ENCODE measurements at places on chromosomes 1 and 21. TPM values are rescaled to one million over a fixed set of nuclear protein-coding genes. Genes with fewer than 3 reads are reported as not detected.

Gene NUP210L
- total RNA-seq, result not detected

DNA sequence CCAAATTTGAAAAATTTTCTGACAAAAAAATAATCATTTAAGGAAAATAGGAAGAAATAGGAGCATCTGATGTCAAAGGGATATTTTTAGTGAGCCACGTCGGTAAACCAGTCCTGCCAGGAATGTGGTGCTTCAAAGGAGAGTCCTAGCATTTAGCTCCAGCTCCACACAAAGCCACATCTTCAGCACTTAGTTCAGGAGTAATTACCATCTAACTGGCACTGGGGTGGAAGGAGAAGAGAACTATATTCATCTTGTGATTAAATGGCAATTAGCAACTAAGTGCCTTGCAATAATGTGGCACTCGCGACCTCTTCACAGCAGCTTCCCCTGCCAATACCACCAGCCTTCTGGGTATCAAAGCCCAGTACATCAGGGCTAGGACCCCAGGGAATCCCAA, 409.1 kb downstream of the SETD4 start:
- no peak for DNase-seq

Gene KRTAP13-4
- not detected for total RNA-seq

DNA sequence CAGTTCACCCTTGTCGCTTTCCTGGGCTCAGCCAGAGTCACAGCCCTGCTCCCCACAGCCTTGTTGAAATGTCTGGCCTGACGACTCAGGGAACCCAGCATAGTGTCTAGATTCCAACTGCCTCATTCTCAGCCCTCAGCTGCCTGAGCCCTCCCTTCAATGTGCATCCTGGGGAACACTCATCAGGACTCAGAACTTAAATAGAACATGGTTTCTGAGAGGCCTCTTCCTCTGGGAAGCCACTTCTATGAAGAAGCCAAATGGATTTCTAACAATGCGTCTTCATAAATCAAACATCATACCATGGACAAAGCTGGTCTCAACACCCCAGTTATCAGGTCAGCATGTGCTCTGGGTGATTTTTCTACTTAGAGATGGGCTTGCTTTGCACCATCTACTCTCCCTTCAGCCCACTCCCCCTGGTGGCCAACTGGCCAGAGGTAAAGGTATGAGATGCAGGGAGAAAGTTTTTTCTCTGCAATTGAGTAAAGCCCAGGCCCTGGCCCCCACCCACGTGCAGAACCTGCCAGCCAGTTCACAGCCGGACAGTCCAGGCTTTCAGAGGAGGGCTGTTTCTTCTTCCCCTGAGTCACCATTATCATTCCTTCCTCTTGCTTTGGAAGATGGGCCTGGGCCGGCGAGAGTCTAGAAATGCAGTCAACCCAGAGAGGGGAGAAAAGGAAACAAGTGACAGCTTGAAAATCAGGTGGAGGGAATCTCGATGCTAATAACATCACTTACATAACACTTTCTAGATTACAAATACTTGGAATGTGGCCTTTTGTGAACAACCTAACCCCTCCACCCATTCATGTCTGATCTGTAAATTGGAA, 32.1 kb downstream of the CD244 start:
- peak; percentile 44 for DNase-seq

GRCh38 chr1:190494451-190494850, 16.8 kb upstream of the BRINP3 start:
- no peak for DNase-seq

Gene EPS8L3
- not detected for total RNA-seq

DNA sequence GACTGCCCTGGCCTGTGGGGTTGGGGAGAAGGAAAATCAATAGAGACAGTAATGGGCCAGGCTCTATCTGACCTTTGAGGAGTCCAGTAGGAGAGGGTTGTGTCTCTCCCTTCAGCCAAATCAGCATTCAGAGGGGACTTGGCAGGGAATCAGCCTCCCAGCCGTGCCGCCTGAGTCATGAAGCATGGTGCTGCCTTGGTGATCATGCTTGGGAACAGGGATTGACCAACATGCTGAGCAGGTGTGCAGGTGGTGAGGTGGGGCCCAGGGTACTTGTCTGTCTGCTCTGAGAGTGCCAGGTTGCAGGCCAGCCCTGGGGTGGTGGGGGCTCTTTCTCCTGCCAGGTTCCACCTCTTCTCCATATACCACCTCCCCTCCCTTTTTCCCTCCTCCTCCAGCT, 58.9 kb upstream of the TLR5 start:
- DNase-seq, result no peak

DNA sequence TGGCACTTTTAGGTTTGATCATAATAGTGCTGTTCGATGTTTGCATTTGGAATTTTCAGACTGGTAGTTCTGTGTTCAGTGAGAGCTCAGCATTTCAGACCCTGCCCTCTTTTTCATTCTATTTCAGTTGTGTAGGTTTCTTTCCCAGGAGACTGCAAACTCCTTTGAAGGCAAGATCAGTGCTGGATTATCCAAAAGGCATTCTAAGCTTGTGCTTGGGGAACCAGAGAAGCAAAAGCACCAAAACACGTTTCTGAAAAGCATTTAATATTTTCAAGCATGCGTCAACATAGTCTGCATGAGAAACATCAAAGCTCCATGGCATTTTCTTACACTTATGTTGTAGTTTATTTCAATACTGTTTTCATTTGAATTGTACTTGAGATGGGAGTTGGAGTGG, 292.1 kb downstream of the SDCCAG8 start:
- no peak for DNase-seq

GRCh38 chr1:2330035-2330434, 61.3 kb downstream of the MORN1 start:
- no peak for DNase-seq

GRCh38 chr1:61332796-61333195, 250.4 kb downstream of the NFIA start:
- DNase-seq, result no peak

DNA sequence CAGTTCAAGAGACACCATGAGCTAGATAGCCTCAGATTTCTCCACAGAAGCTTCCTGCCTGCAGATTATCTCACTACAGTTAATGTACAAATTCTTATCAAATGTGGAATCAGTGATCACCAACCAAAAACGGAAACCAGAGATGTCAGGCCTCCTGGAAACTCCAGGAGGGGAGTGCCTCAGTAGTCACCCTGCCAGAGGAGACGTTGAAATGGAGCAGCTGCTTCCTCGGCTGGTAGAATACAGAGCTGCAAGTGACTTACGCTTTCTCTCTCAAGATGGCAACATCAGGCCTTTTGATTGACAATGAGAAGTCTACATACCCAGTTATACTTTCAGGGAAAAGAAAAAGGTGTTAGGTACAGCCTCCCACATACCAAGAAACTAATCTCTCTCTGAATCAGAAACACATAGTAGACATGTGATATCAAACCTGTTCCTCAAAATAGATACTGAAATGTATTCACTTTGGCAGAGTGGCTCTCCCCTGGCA, 52.2 kb downstream of the ACP6 start:
- no peak for DNase-seq

DNA sequence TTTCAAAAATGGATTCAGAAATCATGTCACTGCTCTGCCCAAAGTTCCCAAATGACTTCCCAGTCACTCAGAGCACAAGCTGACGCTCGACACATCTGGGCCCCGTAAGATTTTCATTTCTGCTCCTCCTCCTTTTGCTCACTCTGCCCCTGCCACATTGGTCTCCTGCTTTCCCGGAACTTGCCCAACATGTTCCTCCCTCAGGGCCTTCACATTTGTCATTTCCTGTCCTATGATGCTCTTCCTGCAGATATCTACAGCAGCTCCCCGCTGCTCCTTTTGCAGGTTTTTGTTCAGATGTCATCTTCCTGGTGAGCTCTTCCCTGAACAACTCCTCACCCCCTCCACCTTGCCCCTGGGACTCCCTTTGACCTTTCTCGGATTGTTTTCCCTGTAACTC, 58.5 kb upstream of the IVNS1ABP start:
- peak; percentile 84 for DNase-seq

Gene FAAH
- total RNA-seq, result not detected

DNA sequence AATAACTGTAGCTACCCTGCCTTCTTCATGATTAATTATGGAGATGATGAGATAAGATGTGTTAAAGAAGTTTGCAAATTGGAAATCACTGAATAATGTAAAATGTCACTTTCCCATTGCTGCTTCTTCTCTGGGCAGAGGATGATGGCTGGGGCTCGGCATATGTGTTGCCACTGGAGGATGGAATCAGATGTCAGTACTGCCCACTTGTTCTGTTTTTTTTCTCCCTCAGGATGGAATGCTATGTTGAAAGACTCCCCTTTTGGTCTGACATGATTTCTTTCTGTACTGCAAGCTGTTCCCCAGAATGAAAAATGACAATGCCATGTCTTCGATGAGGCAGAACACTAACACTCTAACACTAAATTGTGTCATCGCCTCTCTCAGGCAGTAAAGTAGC, 373.9 kb upstream of the SPAG17 start:
- DNase-seq, result no peak

DNA sequence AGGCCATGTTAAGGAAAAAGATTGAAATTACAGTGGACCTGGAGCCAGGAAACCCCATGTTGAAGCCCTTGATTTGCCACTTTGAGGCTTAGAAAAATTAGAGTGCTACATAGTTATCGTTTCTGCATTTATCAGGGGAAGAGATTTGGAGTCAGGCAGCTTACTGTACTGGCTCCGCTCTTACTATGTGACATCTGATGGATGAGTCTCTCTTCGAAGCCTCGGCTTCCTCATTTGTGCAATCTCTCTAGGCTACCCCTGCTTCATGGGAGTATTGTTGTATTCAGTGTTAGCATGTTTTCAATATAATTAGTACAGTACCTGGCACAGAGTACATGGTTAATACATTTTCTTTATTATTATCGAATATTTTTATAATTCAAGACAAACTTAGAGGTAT, 480.4 kb upstream of the USP24 start:
- DNase-seq, result no peak

DNA sequence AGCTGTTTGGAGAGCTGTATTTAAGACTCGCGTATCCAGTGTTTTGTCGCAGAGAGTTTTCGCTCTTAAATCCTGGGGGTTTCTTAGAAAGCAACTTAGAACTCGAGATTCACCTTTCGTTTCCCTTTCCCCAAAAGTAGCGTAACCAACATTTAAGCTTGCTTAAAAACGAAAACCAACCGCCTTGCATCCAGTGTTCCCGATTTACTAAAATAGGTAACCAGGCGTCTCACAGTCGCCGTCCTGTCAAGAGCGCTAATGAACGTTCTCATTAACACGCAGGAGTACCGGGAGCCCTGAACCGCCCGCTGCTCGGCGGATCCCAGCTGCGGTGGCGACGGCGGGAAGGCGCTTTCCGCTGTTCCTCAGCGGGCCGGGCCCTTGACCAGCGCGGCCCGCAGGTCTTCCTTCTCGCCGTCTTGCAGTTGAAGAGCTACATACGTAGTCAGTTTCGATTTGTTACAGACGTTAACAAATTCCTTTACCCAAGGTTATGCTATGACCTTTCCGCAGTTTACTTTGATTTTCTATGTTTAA, 1.9 kb downstream of the OLIG1 start:
- DNase-seq, result no peak

- DNase-seq, result no peak
These were observed 112.2 kb downstream of the NEK7 start for GRCh38 chr1:198268784-198269645.

Gene ANKRD65
- total RNA-seq, result not detected

DNA sequence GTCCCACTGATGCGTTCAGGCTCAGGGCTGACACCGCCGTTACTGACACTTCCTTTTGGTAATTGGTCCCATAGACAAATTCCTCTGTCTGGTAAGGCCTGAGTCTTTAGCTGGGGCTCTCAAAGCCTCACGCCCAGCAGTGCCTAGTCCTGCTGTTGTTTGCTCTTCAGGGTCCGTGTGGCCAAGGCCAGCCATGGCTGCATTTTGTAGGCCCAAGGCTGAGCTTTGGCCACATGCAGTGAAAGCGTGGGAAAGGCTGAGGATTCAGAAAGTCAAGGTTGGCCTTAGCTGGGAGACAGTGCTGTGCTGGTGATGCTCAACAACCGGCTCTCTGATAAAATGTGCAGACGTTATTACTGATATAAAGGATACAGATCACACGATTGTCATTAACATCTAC, 63.5 kb upstream of the C1orf174 start:
- no peak for DNase-seq

DNA sequence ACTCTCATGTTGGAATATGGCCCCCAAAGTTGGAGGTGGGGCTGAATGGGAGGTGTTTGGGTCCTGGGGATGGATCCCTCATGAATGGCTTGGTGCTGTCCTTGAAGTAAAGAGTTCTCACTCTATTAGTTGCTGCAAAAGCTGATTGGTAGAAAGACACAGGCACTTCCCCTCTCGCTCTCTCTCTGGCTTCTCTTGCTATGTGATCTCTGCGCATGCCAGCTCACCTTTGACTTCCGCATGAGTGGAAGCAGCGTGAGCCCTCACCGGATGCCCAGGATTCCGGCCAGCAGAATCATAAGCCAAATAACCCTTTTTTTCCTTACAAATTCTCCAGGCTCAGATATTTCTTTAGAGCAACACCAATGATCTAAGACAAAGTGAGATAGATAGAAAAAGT, 20.9 kb upstream of the CCSAP start:
- DNase-seq, result no peak

- peak; percentile 15 for DNase-seq
These were observed 46.1 kb upstream of the RBM34 start for GRCh38 chr1:235207209-235207565.

GRCh38 chr1:19909971-19910370, 13.4 kb downstream of the PLA2G2E start:
- DNase-seq, result no peak

DNA sequence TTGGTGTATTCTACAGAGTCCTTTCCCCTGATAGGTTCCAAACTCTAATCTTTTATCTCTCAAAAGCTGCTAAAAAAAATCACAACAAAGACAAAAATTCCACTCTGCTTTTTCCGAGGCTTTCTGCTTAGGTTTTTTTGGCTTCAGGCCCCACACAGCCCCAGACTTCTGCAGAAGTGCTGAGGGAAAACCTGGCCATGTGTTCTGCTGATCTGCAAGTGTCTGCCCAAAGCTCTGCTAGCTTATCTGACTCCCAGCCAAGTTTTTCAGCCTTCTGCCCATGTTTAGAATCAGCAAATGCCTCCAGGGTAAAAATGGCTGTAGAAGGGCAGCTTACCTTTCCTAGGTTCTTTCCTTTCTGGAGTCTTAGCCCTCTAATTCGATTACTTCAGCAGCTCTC, 28.4 kb downstream of the DISP3 start:
- no peak for DNase-seq

Gene NMNAT2
- 4.4 TPM for total RNA-seq

DNA sequence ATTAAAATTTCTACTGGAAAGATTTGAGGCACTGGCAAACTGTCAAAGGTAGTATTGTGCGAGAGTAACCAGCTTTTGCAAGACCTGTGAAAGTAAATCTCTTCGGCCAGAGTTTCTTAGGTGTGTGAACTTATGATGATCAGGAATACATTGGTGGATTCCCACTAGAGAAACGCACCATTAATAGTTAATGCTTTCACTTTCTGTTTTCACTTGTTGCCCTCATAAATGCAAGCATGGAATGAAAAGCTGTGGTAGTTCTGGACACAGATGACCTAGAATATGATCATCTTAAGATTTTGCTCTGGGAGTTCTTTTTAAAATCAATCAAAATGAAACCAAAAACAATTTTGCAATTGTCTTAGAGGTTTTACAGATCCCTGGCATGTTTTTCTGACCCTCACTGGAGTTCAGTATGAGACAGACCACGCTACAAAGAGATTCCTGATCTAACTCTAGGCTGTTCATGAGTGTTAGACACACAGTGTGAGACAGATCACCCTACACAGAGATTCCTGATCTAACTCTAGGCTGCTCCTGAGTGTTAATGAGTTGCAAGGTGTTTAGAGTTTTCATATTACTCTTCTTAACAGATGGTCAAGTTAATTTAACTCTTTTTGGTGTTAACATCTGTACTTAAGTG, 98.8 kb downstream of the SDCCAG8 start:
- DNase-seq, result peak; percentile 49

GRCh38 chr1:153760440-153760839, 14.8 kb upstream of the SLC27A3 start:
- DNase-seq, result no peak
